ENCODE measurements at places on chromosomes 13 and 19.

DNA sequence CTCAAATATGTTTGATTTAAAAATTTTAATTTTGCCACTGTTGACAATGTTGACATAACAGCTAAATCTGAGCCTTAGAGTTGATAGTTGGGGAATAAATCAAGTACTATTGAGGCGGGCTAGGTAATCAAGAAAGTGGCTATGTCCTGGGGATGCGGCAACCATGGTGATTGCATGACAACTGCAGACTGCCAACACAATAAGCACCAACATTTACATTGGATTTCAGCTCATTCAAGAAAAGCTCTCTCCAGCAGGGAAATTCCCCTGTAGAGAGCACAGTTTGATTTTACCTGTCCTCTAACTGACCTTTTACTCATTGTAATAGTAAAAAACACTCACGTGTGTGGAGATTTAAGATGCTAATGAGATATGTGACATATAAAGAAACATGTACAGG, 63.1 kb downstream of the ZNF100 start:
- no peak for DNase-seq

- no peak for DNase-seq
Measured at GRCh38 chr13:95117092-95117491, 184.2 kb downstream of the ABCC4 start.

DNA sequence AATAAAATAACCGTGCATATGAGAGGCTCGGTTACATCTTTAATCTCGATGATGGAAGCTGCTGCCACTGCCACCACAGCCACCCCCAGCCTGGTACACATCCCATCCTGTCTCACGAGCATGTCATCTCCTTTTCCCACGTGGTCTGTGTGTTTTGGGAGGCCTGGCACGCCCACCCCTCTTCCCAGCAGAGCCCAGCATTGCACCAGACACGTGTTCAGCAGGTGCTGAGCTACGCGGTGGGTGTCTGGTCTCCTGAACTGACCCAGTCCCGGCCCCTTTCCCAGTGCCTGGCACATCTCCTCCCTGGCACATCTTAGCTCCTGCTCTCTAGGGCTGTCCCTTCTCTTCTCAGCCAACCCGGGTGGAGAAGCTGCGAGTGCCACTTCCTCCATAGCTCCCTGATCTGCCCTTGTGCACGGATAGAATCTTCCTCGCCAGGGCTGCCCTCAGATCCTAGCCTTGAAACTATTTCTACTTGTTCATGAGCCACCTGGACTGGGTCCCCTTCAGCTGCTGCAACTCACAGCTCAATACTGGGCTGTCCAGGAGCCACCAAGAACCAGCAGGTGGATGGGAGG, 36.8 kb upstream of the ZNF536 start:
- no peak for DNase-seq

GRCh38 chr19:11225172-11225571, 14.2 kb upstream of the ANGPTL8 start:
- no peak for DNase-seq

- no peak for DNase-seq
Measured at GRCh38 chr19:18782559-18783225, 8.4 kb downstream of the COMP start.

GRCh38 chr13:43326100-43326499, 302.7 kb downstream of the DNAJC15 start:
- DNase-seq, result no peak

- peak; percentile 57 for DNase-seq
Measured at GRCh38 chr19:50705422-50706019, 14.1 kb downstream of the SHANK1 start.

DNA sequence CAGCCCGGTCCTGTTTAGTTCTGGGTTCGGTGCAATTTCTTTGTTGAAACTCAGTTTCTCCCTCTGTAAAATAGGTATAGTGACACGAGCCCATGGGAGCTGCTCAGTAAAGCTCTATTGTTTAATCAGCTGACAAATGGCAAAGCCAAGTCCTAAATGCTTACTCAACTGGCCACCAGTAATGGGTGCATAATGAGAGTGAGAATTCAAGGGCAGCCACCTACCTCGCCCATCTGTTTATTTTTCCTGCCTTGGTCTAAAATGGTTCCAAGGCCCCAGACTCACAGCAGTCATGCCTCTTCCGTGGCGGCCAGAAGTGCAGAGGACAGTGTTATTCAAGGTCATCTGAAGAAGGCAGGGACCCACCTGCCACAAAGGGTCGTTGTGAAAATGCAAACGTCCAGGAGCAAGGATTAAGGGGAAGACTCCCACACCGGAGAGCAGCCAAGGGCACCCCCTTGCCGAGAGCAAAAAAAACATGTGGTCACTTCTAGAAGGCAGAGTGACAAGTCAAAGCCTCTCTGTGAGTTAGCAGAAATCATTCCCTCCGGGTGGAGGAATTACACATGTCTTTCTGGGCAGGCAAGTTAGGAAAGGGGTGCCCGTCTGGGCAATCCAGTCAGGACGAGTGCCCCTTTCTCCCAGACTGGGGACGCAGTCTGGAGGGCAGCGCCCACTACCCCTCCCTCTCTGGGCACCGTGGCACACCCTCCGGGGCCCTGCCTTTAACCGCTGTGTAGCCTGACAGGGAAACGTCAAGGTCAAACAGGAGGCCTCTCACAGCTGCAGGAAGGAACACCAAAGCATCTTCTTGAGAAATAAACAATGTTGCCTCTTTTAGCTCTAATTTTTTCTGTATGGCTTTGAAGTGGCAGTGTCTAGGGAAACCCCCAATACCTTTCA, 186.2 kb downstream of the FOXO1 start:
- no peak for DNase-seq

GRCh38 chr13:79528759-79529191, 47.8 kb downstream of the NDFIP2 start:
- no peak for DNase-seq

DNA sequence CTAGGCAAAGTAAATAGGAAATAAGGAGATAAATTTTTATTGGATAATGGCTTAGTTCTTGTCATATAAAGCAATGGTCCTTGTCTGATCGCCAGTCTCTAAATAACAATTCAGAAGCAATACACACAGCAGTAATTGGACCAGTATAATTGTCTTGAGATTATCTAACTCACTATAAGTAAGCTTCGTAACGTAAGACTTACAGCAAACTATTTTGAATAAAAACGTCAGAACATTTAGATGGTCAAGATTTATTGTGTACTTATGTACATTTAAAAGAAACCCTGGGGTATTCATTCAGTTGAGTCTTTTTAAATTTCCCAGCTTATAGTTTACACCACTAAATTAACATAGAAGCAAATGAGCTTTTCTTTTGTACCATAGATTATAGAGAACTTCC, 20.2 kb upstream of the TRPC4 start:
- DNase-seq, result no peak

DNA sequence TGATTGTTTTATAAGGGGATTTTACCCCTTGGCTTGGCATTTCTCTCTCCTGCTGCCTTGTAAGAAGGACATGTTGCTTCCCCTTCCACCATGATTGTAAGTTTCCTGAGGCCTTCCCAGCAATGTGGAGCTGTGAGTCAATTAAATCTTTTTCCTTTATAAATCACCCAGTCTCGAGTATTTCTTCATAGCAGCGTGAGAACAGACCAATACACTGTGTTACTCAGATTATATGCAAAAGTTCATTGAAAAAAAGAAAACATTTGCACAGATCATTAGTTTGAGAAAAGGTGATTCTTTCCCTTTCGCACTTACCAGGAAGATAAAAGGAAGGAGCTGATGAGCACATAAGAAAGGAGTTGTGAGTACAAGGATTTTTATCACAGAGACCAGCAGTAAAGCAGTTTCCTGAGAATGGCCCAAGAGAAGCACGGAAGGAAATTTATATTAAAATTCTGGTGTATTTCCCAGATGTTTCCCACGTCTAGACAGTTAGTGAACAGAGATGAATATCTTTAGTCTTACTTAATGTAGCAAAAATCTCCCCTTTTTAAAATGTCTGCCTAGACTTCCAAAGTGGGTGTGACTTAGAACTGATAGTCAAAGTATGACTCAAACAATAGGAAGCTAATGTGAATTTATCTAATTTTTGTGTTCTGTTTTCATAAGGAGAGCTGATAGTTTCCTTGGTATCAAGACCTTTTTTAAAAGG, 431.8 kb upstream of the SGCG start:
- no peak for DNase-seq

DNA sequence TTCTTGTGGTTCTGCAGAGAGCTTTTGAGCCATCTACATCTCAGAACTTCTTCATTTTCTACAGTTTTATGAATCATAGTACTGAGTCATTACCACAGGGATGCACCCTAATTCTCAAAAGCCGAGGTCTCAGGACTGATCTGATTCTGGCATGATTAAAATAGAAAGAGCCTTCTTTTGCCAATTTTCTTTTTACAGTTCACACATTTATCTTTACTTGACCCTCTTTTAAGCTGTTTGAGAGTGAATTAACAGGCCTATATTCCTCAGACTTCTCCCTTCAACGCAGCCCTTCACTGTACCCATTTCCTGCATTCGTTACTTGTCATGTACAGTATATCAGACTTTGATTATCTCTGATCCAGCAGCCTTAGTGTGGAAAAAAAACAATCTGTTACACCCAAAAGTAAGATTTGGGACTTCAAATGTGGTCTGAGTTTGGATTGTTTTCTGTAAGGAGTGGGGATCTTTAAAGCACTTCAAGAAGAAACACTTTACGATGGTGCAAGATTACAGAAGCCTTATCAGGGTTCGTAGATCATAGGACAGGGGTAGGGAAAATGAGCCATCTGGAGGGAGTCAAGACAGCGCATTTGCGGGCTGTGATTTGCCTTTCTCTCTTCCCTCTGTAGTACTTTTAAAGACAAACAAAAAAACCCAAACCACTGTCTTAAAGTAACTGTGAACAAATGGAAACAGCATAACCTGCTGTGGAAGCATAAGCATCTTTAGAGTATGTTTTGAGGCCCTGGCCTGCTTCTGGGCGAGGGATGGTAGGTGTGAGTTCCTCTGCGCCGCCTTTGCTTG, 15.3 kb upstream of the GPR183 start:
- DNase-seq, result peak; percentile 91

All from activated CD4-positive, alpha-beta T cell treated with anti-CD3 and anti-CD28 coated beads, Interleukin-2, Interleukin-4, amounts not matched to agents 100 ng/mL and 50 ng/mL, durations not matched to agents 16 hours and 8 hours (primary cell).